ENCODE measurements at places on chromosomes 6 and 20.
A peak's percentile ranks its signal among the peaks of the same experiment; 100 is the strongest.

- no peak for DNase-seq
Measured at GRCh38 chr20:12311094-12311865, 393.6 kb downstream of the BTBD3 start.

DNA sequence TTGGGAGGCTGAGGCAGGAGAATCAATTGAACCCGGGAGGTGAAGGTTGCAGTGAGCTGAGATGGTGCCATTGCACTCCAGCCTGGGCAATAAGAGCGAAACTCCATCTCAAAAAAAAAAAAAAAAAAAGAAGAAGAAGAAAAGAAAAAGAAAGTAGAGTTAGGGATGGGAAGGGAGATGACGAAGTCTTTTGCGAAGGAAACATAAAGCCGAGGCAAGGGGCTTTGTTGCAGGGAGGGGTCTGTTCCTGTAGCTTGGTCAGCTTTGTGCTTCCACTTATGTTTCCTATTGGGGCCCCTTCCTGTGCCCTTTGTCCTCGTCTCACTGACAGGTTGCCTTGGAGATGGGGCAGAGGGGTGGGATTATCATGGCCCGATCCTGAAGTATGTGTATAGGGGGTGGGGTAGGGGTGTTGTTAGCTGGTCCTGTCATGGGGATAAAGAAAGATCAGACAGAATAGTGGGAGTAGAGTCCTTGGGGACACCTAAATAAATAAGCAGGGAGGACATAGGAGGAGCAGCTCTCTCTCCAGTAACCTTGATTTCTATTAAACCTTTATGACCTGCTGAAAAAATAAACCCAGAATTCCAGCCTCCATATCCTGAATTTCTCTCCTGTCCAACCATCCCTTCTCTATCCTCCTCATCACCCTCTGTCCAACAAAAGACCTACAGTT is 1.1 kb upstream of the CLIC1 start:
- no peak for DNase-seq

DNA sequence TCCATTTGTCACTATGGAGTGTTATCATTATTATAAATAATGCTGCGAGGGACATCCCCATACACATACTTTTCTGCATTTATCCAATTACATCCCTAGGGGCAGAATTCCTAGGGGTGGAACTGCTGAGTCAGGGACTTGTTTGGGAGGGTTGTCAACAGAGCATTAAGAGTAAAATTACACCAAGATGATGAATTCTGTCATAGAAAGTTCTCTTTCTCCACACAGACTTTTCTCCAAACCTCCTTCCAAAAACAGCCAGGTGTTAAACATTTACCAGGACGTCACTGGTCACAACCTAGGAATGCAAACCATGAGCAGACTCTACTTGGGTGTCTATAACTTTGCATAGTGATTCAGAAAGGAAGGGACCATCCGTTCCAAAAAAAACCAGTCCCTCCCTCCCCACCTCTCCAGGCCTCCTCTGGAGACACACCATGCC is 95.5 kb downstream of the PRND start:
- DNase-seq: no peak

DNA sequence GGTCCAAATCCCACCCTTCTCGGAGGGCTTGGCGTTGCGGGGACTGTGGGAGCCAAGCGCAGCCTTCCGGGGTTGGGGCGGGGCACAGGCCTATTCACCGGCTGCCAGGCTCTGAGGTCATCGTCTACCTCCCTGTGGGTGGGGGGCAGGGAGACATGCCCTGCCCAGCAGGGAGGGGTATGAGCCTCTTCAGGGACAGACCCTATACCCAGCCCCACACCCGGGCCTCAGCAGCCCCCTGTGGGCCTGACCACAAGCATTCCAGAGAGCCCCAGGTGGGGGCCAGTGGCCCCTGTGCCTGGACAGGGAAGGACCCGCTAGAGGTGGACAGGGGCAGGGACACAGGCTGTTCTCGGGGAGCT is 11.6 kb downstream of the LAMA5 start:
- DNase-seq: no peak

DNA sequence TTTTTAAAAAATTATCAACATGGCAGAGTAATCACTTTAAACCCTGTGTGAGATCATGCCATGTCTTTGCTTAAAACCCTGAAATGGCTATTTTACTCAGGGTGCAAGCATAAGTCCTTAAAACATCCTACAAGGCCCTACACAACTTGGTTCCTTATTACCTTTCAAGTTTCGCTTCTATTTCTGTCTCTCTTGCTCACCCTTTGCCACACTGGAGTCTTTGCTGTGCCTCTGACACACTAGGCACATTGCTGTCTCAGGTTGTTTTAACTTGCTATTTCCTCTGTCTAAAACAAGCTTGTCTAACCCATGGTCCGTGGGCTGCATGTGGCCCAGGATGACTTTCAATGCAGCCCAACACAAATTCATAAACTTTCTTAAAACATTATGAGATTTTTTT is 55.6 kb downstream of the KIAA0408 start:
- DNase-seq: no peak

- DNase-seq: no peak
Measured at GRCh38 chr6:114407426-114408035, 64.7 kb upstream of the HS3ST5 start.

DNA sequence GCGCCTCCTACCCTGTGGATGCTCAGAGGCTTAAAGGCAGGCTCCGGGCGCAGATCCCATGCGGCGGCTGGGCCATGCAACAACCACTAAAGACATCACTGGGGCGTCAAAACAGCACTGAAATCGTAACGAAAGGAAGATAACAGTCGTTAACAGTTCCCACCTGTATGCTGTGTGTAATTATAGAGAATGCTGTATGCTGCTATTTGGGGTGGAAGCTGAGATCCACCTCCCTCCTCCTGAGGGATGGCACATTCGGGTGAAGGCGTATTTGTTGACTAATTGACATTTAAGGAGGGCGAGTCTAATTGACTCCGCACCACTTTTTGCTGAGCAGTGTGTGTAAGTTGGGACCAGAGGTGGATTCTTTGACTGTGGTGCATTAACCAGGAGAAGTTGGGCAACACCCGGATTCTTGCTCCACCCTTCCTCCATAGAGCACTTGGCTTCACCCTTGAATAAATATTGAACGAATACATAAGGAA is 687 bp downstream of the SLC35A1 start:
- DNase-seq: peak; percentile 70

DNA sequence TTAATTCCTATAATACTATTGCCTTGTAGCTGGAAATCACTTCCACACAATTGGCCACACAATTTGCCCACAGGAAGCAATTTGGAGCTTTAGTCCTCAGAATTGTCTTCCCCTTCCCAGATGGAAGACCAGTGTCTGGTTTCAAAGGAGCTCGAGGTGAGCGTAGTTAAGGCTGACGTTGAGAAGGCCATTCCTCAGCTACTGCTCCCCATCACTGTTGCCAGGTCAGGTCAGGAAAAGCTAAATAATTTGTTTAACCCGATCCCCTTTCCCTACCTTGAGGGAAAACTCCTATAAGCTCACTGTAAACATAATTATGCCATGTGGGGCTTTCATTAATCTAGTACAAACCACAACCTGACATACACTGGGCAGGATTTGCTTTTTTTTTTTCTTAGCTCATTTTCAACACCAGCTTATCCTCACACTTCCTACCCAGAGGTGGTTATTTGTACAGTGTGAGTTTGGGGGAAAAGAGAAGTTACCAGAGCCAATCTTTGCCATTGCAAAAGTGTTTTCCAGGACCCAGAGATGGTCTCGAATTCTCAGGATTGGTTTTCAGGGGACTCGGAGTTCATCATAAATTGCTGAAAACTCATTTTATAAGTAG is 242.7 kb downstream of the CLIC5 start:
- no peak for DNase-seq

DNA sequence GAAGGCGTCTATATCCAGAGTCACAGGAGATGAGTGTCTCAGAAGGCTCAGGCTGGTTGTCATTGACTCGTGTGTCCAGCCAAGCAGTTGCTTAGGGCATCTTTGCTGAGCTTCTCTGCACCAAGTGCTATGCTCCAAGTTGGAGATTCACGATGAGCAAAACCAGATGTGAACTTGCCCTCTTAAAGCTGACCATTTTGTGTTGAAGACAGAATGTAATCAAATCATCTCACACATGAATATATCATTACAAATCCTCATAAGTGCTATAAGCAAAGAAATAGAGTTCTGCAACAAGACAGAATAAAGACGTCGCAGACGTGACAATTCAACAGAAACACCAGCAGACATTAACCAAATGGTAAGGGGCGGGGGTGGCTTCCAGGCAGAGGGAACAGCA is 103.9 kb downstream of the ALDH8A1 start:
- no peak for DNase-seq

- DNase-seq: peak; percentile 99
Measured at GRCh38 chr6:169665289-169665688, 36.5 kb downstream of the WDR27 start.

GRCh38 chr6:166354143-166354542 is 11.8 kb upstream of the SFT2D1 start:
- no peak for DNase-seq

GRCh38 chr6:47938405-47938804 is 156.6 kb downstream of the OPN5 start:
- DNase-seq: no peak

DNA sequence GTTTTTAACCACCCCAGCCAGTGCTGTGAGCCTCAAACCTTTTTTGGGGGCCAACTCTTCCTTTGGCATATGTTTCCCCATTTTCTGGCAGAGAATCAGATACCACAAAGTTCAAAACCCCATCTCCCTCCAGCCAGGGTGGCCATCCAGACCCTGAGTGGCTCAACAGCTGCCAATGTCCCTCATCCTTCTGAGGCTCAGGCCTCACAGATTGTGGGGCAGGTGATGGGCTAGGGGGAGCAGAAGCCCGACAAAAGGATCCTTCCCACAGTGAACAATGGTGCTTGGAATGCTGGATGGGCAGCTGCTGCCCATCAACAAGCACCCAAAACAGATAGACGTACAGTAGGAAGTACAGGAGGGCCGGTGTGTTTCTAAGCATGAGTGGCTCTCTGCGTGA is 42.6 kb upstream of the IL17A start:
- no peak for DNase-seq

DNA sequence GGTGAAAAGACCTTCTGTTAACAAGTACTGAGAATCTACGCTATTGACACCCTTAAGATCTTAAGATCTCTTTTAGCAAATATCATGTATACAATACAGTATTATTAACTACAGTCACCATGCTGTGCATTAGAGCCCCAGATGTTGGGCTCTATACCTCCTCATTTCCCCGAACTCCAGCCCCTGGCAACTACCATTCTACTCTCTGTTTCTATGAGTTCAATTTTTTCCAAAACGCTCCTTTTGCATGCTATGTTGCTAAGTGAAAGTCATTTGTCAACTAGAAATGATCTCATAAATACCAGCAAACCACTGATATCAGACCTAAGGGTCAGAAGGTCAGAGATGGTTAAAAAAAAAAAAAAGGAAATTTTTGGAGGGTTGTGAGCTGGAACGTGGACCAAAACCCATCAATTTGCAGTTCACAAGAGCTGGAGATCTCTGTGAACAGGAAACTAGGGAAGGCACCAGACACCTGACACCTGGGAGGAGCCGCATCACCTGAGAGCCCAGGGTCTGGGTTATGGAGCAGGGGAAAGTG is 122.0 kb upstream of the KCNK16 start:
- no peak for DNase-seq

DNA sequence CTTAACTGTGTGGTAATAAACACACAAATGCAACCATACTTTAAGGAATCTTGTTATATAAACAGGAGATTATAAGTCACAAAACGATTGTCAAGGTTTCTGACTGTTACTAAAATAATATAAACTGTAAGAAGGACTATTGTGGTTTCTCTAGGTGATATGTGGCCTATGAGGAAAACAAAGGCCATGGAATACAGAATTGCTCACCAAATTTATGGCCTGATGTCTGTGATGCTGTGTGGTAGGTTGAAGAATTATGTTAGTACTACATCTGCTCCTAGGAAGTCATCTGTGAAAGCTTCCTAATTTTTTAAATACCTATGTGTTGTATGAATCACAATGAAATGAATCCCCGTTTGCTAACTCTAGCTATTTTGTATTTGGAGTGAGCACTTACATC is 875.4 kb upstream of the MAP3K7 start:
- DNase-seq: no peak

GRCh38 chr6:15340775-15341174 is 94.9 kb downstream of the JARID2 start:
- no peak for DNase-seq

DNA sequence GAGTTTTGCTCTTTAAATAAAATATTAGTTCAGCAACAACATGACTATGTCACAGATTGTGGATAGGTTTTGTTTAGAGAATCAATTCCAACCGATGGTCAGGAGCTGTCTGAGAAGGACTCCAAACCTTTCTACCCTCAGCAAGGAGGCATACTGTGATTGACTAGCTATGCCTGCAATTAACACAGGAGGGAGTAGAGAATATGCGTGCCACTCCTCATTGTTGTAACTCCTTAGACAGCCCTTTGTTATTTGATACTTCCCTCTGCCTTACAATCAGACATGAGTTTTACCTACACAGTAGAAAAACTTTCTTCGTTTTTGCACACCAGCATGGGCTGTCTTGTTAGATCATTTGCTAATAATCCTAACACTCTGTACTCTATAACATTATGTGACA is 796.5 kb downstream of the PRIM2 start:
- DNase-seq: no peak

DNA sequence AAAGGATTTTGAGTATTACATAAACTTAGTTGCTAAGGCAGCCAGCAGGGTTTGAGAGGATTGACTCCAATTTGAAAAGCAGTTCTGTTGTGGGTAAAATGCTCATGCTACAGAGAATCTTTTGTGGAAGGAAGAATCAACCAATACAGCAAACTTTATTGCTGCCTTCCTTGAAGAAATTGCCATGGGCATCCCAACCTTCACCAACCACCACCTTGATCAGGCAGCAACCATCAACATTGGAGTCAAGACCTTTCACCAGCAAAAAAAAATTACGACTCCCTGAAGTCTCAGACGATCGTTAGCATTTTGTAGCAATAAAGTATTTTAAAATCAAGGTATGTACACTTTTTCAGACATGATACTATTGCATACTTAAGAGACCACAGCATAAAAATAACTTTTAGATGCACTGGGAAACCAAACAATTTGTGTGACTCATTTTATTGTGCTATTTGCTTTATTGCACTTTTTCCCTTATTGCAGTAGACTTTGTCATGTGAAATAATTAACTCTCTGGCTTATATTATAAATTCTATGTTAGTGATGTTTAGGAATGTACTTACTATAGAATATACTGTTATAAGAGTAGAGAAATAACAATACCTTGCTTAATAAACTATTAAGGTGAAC is 390.8 kb downstream of the CDKAL1 start:
- no peak for DNase-seq

DNA sequence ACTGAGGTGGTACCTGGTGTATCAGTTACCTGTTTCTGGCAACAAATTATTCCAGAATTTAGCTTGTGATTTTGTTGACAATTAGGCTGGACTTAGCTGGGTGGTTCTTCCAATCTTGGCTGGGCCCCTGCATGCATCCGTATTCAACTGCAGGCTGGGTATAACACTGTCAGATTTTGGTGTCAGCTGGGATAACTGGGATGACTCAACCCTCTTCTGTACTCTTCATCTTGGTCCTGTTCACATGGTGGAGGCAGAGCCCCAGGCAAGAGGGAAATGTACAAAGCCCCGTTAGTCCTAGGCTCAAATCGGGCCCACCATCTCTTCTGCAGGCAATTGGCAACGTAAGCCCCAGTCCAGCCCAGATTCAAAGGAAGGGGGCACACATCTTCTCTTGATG is 89.2 kb downstream of the PHACTR3 start:
- no peak for DNase-seq

All from NCI-H1105 treated with DMSO at 0.1 percent for 48 hours (cell line).